ENCODE measurements at places on chromosomes 6 and 20.

- DNase-seq = no peak
Measured at GRCh38 chr6:133820208-133820607, 68.7 kb upstream of the TCF21 start.

- DNase-seq = no peak
Measured at GRCh38 chr6:43678341-43678740, 9.2 kb downstream of the MRPS18A start.

GRCh38 chr6:13763740-13764381 lies 50.5 kb downstream of the MCUR1 start:
- DNase-seq = peak; percentile 74

DNA sequence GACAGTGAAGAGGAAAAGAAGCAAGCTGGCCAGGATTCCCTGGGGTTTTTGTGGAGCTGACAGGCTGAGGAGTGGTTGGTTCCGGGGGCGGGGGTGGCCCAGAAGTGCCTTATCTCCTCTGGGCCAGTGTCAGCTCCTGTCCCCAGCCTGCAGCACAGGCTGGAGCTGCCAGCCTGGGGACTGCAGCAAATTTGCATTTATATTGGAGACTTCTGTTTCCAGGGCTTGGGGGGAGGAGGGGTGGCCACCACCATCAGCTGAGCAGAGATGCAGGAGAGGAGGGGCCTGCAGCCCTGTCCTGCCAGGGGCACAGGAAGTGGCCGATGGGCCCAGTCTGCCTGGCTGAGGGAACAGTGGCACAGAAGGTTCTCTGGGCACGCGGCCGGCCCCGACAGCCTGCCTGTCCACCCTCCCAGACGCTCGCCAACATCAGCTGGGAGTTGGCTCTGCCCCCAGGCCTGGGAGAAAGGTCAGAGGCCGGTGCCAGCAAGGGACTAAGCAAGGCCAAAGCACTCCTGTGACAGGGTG lies 24.3 kb upstream of the SCRT2 start:
- no peak for DNase-seq

DNA sequence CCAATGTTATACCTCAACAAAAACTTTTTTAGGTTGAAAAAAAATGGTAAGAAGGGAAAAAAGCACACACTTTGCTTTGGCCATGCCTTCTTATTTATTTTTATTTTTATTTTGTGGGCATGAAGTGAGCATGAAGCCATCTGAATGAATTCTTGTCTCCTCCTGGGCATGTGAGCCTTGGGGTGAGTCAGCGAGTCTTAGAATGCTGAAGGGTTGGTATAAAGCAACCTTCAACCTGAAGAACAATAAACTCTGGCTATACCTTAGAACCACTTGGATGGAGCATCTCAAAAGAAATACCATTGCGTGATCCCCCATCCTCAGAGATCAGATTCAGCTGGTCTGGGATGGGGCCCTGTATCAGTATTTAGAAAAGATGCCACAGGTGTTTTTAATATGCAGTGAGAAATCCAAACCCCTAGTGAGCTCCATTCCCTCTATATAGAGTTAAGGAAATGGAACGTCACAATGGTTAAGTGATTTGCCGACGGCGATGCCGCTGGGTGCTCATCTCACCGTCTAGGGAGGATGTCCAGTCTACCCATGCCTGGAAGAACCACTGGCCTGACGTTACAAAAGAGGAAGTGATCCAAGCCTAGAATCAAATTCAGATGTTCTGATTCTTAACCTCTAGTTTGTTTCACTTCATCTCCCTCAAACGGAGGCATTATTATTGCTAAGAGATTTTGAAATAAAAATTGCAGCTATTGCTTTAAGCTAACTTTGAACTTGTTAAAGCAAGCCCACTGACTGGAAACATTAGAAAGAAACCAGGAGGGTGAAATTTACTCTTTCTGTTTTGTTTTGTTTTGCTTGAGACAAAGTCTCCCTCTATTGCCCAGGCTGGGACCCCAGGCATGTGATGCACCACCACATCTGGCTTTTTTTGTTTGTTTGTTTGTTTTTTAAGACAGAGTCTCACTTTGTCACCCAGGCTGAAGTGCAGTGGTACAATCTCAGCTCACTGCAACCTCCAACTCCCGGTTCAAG lies 67.1 kb downstream of the EDN1 start:
- DNase-seq = no peak

DNA sequence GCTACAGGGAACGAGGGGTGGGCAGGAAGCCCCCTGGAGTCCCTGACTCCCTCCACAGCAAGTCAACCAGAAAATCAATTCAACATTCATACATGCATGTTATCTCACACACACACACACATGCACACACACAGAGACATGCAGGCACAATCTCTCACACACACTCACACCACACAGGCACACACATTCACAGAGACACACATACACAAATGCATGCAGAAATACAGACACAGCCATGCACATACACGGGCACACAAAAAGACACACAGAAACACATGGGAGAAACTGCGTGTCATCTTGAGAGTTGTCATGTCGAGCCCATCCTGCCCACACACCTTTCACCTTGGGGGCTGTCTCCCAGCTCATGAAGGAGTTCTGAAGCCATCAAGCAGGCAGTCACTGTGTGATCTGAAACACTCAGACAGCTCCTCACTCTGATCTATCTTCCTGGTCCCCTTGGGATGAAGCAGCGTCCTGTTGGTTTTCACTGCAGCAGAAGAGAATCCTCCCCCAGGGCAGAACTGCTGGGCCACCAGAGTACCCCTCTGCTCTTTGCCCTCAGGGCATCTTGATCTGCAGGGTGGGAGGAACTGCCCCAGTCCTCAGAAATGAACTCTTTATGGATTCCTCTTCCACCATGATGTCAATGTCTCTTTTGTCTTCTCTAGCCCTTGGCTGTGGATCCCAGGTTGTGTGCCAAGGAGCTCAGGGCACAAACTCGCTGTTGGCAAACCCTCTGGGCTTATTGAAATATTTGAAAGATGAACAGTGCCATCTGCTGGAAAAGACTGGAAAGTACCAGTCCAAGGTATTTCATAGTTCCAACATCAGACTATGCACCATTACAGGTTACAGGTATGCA lies 8.8 kb downstream of the RAET1L start:
- DNase-seq = peak; percentile 75

- DNase-seq = no peak
Measured at GRCh38 chr6:108774555-108774954, 73.7 kb upstream of the ARMC2 start.

DNA sequence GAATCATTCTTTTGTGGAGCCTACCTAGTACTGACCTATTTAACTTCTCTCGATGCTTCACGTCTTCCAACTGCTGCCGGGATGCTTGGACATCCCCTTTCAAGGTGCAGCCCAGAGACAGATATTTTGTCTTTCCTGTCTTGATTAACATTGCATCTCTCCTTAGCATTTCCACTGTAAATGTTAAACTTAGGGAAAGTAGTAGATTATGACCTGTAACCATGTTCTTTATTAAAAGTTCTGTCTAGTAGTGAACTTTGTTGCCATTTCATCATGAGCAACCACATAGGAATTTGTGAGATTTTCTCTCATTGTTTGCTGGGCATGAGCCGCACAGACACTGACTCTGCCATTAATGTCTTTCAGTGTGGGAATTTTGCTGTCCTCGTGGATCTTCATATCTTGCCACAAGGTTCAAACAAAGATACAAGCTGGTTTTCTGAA lies 117.9 kb downstream of the JAG1 start:
- no peak for DNase-seq

- no peak for DNase-seq
Measured at GRCh38 chr6:75144386-75144785, 61.5 kb downstream of the COL12A1 start.

DNA sequence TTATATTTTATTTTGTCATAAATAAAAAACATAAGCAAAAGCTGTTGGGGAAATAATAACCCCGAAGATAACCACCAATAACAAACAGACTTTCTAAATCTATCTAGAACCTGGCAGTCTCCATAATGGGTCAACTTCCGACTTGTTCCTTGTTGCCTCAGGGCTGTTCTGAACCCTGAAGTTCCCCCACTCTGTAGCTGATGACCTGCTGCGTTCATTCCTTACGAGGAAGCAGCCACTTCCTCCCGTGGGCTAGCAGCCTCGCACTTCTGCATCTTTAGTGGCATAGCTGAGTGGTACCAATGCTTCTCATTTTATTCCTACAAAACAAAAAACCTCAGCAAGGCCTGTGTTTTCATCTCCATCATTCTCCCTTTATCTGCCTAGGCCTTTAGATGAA lies 103.0 kb downstream of the PLEKHG1 start:
- no peak for DNase-seq

- DNase-seq = no peak
Measured at GRCh38 chr6:5730585-5731263, 276.0 kb downstream of the NRN1 start.

DNA sequence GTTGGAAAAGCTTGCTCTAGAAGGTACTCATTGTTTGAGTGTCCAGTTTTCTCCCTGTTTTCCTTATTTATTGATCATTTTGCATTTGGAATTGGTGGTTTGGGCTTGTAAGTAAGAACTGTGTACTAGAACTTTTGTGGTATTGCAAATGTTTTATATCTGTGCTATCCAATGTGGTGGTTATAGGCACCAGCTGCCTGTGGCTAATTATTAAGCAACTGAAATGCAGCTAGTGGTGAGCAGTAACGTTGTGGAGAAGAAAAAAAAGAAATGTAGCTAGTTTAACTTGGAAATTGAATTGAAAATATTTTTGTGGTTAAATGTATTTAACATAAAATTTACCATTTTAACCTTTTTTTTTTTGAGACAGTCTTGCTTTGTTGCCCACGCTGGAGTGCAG lies 50.7 kb upstream of the MAPK13 start:
- DNase-seq = no peak

- no peak for DNase-seq
Measured at GRCh38 chr6:25042536-25042935, 106.8 kb upstream of the RIPOR2 start.

- DNase-seq = no peak
Measured at GRCh38 chr20:14918281-14918680, 580.9 kb upstream of the FLRT3 start.

GRCh38 chr20:59891581-59891980 lies 41.9 kb downstream of the SYCP2 start:
- DNase-seq = no peak

- DNase-seq = no peak
Measured at GRCh38 chr6:72238021-72238420, 351.7 kb downstream of the RIMS1 start.

- no peak for DNase-seq
Measured at GRCh38 chr20:44411020-44411756, 55.7 kb downstream of the HNF4A start.

DNA sequence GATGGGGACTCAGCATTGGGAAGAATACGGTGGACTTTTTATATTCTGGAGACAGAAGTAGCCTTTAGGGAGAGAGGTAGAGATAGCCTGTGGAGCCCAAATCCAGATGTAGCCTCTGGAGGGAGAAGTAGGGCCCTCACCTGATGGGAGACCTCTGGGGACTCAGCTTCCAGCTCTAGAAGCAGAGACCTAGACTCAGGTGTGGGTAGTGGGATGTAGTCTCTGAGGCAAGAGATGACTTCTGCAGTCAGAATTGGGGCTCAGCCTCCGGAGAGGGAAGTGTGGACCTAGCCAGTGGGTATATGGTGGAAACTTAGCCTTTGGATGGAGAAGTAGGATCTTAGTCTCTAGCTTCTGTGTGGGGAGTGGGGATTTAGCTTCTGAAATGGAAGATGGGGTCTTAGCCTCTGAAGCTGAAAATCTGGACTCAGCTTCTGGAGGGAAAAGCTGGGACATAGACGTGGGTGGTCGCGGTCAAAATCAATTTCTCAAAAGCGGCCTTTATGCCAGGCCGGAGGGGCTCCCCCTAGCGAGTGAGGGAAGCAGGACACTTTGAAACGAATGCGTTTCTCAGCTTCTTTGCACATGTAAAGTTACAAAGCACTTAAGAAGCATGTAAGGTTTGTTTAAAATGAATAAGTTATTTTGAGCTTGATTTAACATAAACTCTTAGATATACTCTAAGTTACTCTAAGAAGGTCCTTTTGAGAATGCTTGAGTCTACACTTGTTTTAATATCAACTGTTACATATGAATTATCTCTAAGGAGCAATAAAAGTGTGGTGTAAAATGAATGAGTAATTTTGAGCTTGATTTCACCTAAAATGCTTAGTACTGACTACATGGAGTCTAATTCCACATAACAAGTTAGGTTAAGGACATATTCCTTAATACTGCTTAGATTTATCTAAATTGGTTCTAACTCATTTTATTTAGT lies 12.9 kb upstream of the ZNF343 start:
- DNase-seq = peak; percentile 66

DNA sequence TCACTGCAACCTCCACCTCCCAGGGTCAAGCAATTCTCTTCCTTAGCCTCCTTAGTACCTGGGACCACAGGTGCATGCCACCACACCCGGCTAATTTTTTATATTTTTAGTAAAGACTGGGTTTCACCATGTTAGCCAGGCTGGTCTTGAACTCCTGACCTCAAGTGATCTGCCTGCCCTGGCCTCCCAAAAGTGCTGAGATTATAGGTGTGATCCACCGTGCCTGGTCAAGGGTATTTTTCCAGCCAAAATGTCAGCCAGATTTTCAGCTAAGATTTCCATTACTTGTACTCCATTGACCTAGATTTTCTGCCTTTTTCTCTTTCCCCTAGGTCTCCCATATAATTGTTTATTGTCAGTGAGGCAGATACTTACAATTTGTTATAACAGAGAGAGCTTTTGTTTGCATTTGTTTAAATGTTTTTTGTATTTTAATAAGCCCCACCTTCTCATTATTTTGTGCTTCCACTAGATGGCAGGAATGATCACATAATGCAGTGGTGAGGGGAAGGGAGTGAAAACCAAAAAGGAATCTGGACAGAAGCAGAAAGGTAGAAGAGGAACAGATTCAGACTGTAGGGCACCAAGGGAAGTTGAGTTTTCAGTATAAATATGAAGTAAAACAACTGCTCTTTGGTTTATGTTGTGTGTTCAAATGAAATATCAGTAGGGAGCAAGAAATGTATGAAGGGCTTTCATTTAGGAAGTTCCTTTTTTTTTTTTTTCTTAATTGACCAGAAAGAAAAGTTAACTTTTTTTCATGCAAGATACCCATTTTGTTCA lies 29.7 kb downstream of the RPF2 start:
- peak; percentile 50 for DNase-seq

DNA sequence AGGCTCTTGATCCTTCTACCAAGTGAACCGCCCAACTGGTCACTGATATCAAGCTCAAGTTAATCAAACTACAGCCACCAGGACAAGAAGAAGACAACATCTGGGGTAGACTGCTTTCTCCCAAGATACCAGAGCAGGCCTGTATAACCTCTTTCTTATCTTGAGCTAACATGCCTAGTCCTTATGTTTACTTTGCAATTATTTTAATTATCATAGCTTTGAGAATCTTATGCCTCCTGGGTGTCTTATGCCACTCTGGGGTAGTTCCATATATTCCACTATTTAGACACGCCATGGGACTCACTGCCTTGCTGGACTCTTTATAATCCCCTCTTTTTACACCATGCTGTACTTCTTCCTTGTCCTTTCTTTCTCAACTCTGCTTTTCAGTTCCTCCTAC lies 41.5 kb upstream of the ECI2 start:
- DNase-seq = no peak

DNA sequence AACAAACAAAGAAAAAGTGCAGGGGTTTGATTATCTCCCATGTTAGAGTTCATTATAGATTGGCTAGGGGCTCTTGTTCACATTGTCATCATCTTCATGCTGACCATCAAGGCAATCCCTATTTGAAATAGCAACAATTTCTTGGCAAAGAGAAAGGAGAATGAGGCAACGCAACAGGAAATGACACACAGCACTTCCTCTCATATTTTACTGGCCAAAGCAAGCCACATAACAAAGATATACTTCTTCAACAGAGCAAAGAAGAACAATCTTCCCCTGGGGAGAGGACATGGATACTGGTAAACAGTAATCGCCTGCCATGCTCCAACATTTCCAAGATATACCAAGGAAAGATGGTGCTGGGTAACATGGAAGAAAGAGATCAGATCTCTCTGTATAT lies 29.8 kb downstream of the EPM2A start:
- DNase-seq = no peak

Measured in activated CD4-positive, alpha-beta T cell treated with anti-CD3 and anti-CD28 coated beads, Interleukin-2, Interleukin-6, amounts not matched to agents 100 ng/mL and 50 ng/mL, durations not matched to agents 16 hours and 8 hours (primary cell).